Activated naive CD4-positive, alpha-beta T cell treated with anti-CD3 and anti-CD28 coated beads, Interleukin-2, amount 10 ng/mL, durations not matched to agents 7 days and 5 days (primary cell): ENCODE measurements at places on chromosomes 5 and 9.

GRCh38 chr9:129637673-129638439, 4.1 kb downstream of the ASB6 start:
- DNase-seq = no peak

- no peak for DNase-seq
These were observed 393.5 kb downstream of the BRINP1 start for GRCh38 chr9:118975736-118976135.

- DNase-seq = no peak
These were observed 8.7 kb downstream of the LHX6 start for GRCh38 chr9:122219856-122220672.

- DNase-seq = no peak
These were observed 152.8 kb upstream of the DAP start for GRCh38 chr5:10913841-10914240.

DNA sequence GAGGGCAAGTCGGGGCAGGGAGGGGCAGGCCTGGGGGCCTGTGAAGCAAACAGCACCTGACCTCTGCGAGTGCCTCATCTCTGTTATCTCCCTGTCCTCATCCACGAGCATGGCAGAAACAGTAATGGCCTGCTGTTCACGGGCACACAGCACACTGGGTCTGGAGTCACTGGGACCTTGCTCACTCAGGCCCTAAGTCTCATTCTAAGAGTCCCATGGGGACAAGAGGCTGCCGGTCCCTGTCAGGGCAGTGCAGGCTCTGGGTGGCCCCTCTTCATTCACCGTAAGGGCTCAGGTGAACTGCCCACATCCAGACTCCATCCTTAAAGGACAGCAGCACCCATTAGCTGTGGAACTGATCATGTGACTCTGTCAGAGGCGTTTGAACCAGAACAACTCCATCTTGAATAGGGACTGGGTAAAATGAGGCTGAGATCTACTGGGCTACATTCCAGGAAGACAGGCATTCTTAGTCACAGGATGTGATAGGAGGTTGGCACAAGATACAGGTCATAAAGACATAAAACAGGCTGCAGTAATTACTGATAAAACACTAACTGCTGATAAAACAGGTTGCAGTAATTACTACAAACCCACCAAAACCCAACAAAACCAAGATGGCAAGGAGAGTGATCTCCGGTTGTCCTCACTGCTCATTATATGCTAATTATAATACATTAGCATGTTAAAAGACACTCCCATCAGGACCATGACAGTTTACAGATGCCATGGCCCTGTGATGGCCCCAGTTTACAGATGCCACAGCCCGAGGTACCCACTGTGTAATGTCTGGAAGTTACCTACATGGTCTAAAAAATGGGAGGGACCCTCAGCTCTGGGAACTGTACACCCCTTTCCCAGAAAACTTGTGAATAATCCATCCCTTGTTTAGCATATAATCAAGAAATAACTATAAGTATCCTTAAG, 28.7 kb downstream of the BICD2 start:
- DNase-seq = no peak

DNA sequence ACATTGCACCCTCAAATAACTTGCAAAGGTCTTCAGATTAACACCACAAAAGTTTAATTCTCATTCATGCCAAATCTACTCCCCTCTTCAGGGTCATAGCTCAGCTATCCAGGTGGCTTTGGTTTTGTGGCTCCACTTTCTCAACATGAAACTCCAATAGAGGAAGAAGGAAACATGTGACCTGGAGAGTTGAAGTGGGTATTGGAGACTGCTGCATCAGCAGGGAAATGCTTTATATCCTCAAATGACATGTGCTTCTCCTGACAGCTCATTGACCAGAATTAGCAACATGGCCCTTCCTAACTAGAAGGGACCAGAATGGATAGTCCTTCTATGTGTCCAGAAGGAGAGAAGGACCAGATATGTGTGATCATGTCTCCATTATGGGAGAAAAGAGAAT, 73.6 kb downstream of the TLR4 start:
- no peak for DNase-seq

GRCh38 chr5:15282611-15283010, 217.4 kb upstream of the FBXL7 start:
- DNase-seq = no peak

GRCh38 chr5:179165421-179166170, 105.4 kb downstream of the ZNF354C start:
- DNase-seq = no peak

GRCh38 chr9:108166519-108166918, 677.0 kb upstream of the KLF4 start:
- DNase-seq = no peak
